ENCODE measurements at places on chromosomes 13 and 19.

DNA sequence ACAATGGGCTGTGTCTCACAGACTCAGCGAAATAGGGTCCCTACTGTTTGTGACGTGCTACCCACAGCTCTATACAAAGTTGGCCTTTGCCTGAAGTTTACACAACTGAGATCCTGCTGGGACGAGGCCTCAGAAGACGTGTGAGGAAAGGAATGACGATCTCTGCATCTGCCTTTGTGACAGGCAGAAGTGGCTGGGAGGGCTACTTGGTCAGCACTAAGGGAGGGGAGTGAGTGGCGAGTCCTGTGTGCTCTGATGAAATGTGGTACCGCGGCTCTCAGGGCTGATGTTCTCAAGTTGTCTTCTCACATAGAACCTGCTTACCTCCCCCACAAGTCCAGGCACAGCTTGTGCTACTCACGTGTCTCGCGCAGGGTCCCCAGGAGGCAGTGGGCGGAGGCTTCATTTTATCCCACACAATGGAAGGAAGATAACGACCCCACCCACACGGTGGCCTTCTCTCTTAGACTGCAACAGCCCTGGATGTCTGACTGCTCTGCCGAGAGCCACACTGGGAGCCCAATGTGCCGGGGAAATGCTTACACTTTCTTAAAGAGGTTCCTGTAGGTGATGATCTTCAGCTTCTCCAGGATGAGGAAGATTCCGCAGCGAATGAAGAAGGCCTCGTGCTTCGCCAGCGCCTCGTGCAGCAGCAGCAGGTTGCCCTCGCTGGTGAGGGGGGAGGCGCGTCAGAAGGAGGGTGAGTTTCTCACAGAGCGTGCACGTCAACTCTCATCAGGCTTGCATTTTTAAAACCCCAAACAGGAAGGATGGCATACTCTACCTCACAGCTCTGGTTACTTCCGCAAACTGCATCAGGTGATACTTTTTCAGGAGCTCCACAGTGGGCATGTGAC lies 21.2 kb downstream of the PROZ start:
- DNase-seq, result no peak

DNA sequence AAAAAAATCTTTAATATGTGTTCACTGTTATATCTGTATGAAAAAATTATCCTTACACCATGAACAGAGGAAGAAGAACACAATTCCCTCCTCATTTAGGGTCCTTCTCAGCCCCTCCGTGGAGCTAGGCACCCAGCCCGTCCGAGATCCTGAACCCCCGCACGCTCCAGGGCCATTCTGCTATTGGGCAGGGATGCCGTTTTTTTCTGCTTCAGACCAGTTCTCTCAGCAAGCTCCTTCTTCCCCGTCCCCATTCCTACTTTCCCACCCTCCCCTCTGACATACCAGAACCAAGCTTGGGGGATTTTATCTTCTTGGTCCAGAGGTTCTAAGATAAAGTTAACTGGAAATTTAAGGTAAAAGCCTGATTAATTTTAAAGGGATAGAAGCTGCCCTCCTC lies 36.2 kb downstream of the ATP12A start:
- no peak for DNase-seq

DNA sequence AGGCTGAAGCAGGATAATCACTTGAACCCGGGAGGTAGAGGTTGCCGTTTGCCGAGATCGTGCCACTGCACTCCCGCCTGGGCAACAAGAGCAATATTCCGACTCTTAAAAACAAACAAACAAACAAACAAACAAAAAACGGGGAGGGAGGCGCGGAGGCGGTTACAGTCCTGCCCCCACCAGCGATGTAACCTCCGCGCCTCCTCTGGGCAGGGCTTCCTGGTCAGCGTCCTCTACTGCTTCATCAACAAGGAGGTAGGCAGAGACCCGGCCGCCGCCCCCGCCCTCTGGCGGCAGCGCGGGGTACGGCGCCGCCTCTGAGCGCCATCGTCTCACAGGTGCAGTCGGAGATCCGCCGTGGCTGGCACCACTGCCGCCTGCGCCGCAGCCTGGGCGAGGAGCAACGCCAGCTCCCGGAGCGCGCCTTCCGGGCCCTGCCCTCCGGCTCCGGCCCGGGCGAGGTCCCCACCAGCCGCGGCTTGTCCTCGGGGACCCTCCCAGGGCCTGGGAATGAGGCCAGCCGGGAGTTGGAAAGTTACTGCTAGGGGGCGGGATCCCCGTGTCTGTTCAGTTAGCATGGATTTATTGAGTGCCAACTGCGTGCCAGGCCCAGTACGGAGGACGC lies 10.2 kb downstream of the SNRPD2 start:
- peak; percentile 89 for DNase-seq

- DNase-seq, result no peak
Observed at GRCh38 chr19:50300051-50300450, 29.1 kb downstream of the KCNC3 start.

DNA sequence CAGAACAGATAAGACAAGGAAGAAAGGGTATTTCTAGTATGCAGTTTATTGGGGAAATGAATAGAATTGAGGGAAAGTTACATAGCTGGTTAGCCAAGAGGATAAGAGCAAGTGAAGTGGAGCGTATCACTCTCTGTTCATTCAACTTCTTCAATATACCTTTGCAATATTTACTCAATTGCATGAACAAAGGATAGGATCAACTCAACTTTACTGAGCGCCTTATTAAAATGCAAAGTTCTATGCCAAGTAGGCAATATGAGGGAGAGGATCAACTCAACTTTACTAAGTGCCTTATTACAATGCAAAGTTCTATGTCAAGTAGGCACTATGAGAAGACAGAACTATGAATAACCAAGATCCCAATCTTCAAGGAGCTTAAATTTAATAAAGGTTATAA lies 43.9 kb downstream of the ZC3H13 start:
- DNase-seq, result no peak

GRCh38 chr19:42143341-42144234 lies 11.3 kb upstream of the POU2F2 start:
- no peak for DNase-seq

DNA sequence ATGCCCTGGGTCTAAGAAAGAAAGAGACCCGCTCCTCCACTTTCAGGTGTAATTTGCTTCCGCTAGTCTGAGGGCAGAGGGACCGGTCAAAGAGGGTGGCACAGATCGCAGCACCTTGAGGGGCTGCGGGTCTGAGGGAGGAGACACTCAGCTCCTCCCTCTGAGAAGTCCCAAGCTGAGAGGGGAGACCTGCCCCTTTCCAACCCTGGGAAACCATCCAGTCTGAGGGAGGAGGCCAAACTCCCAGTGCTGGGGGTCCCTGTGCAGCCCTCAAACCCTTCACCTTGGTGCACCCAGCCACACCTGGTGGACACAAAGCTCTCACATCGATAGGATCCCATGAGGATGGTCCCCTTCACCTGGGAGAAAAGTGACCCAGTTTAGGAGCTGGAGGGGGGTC lies 13.0 kb downstream of the MISP start:
- DNase-seq, result no peak

All from HTR-8/SVneo (cell line).